ENCODE measurements at places on chromosomes 13 and 19.
A peak's percentile ranks its signal among the peaks of the same experiment; 100 is the strongest.

DNA sequence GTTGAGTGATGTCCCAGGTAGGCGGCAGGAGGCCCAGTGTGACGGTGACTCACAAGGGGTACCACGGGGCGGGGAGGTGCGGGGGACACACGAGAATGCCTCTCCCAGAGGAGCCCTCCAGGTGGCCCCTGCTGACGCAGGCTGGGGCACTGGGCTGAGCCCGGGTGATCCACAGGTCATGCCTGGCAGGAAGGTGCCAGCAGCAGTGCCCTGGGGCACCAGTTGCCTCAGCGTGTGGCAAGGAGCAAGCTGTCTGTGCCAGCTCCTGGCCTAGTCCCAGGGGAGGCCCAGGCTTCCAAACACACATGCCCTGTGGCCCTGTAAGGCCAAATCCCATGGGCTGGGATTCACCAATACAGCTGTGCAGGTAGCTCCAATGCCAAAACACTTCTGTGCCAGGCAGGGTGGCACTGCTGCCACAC is 28.0 kb downstream of the AKT2 start:
- DNase-seq = no peak

GRCh38 chr19:11238781-11239376 is 540 bp upstream of the ANGPTL8 start:
- no peak for DNase-seq

DNA sequence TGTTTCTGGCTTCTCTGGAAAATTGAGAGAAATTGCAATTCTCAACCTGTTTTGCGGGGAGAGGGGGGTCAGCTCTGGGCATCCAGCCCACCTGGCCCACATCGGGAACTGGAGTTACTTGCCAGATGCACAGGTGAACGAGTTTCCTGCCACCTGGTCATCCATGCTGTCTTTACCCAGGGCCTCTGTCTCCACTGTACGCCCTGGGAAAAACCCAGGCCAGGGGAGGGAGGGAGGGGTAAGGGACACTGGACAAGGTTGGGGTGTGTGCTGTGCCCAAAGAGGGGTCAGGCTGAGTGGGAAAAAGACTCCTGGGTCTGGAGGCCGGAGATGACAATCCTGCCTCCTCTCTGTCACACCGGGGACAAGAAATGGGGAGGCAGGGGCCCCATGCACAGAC is 307.6 kb downstream of the ZNF536 start:
- DNase-seq = no peak

GRCh38 chr19:27672309-27673047 is 1540.5 kb downstream of the UQCRFS1 start:
- DNase-seq = no peak

- no peak for DNase-seq
Observed at GRCh38 chr19:9967326-9967725, 31.0 kb upstream of the OLFM2 start.

DNA sequence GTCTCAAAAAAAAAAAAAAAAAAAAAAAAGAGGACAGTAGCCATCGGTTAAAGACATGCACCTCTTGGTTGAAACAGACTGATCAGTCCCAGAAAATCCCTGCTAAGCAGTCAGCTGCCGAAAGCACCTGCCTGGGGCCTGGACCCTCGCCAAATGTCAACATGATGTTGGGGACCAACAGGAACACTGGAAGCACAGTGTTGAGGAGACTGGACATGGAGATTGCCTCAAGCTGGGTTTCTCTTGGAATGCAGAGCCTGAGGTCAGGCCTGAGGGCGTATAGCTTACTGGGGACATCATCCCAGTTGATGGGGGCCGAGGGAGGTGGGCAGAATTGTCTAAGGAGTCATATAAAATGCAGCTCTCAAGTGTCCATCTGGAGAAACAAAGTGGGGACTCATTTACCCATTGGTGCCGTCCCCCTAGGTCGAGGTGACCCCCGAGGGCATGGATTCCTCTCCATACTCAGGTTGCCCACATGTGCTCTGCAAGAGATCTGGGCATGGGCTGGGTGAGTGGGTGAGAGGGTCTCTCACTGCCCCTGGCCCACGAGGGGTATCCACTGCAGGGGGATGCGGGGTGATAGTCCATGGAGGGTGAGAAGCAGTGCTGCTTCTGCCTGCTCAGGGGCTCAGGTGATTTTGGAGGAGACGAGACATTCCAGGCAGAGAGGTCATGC is 164.5 kb downstream of the URI1 start:
- no peak for DNase-seq

GRCh38 chr19:31223740-31224534 is 125.3 kb downstream of the TSHZ3 start:
- no peak for DNase-seq

- DNase-seq = peak; percentile 16
Observed at GRCh38 chr19:45640849-45641273, 1.7 kb upstream of the EML2 start.

DNA sequence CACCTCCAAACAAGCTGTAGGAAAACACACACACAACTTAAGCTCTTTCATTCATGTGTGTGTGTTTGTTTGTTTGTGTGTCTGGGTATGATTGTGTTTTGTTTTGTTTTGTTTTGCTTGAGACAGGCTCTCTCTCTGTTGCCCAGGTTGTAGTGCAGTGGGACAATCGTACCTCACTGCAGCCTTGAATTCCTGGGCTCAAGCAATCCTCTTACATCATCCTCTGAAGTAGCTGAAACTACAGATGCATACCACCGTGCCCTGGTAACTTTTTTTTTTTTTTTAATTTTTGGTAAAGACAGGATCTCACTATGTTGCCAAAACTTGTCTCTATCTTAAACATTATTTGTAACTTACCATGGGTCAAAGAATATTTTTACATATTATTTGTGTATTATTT is 431.7 kb downstream of the SLITRK1 start:
- DNase-seq = no peak

GRCh38 chr19:46838160-46838559 is 12.5 kb downstream of the AP2S1 start:
- no peak for DNase-seq

DNA sequence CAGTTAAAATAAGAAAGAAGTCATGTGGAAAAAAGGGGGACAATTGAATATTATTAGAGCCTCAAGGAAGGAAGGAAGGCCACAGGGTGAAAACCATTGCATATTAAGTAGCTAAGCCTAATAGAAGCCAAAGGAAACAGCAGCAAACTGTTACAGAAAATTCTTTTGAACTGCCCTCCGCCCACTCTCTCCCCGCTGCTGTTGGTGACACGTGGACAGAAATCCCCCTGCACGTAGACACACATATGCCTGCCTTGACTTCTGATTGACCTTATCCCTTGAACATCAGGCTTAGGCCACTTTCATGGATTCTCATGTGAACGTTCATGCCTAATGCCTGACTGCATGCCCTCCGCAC is 229.1 kb downstream of the KCNRG start:
- no peak for DNase-seq
